ENCODE measurements at places on chromosomes 11 and 22.

DNA sequence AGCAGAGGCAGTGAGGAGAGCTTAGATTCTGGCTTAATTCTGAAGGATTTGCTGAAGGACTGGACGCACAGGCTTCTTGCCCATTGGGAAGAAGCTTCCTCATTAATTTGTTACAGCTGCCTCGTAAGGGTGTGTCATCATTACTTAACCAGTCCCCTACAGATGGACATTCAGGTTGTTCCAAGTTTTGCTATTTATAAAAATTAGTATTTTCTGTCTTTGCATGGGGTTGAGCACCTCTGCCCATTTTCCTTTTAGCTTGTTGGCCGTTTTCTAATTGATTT is 38.1 kb downstream of the CAPN1 start:
- peak; percentile 32 for DNase-seq

GRCh38 chr11:63488789-63489188 is 2.2 kb downstream of the PLAAT5 start:
- DNase-seq, result no peak

DNA sequence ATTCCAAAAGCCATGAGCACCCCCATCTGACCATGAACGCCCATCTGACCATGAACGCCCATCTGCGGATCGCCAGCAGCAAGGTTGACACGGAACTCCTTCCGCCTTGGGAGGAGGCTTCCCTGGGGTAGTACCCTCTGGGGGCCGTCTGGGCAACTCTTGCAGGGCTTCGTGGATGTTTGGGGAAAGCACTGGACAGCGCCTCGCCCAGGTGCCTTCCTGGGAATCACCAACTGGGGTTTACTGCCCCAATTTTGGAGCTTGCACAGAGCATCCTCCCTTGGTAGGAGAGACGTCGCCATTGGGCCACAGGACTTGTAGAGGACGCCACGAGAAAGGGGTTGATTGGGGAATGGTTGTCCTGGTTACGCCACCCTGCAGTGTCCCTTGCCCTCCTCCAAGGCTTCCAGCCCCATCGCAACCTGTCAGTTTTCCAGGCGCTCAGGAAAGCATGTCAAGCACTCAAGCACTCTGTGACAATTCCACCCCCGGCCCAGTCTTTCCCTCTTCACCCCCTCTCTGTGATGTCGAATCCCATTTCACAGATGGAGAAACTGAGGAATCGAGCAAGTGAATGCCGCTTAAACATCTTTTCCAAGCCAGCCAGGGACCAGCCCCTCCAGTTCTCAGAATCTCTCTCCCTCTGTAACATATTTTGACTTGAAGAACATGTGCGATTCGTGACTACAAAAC is 914 bp upstream of the PRDM11 start:
- no peak for DNase-seq

- DNase-seq, result no peak
Observed at GRCh38 chr22:25627271-25627852, 62.9 kb downstream of the GRK3 start.

- no peak for DNase-seq
Observed at GRCh38 chr22:23363683-23364082, 183.4 kb downstream of the BCR start.

DNA sequence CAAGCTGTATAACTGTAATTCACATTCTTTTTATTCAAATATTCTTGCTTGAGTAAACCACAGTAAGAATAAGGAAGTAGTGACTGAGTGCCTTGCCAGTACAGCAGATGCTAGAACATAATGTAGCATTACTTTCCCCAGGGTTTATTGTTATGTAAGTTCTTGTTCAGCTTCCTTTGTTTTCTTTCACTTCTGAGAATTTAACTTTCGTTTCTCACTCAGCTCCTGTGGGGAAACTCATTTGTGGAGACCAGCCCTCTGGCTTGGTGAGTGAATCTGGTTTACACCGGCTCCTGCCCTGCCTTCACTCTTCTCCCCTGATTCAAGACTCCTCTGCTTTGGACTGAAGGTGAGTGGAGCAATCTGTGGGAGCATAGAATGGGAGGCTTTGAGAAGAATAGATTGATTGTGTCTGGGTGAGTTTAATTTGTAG is at the start of gene TRIM22:
Gene TRIM22, plus strand, starts transcription at position 240 of the 433 bp plus-strand sequence. CDS start 6,443 bp downstream, outside the sequence.
- DNase-seq, result peak; percentile 44

DNA sequence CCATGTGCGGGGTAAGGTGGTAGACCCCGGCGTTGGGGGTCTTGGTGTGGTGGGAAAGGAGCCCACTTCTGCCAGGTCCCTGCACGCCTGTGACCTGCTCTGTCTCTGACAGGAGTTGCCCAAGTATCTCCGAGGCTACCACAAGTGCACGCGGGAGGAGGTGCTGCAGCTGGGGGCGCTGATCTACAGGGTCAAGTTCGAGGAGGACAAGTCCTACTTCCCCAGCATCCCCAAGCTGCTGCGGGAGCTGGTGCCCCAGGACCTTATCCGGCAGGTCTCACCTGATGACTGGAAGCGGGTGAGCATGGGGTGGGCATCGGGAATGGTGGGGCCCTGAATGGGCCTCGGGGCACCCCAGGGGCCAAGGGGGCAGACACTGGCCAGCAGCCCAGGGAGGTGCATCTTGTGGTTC is 83.0 kb downstream of the MYO7A start:
- no peak for DNase-seq

DNA sequence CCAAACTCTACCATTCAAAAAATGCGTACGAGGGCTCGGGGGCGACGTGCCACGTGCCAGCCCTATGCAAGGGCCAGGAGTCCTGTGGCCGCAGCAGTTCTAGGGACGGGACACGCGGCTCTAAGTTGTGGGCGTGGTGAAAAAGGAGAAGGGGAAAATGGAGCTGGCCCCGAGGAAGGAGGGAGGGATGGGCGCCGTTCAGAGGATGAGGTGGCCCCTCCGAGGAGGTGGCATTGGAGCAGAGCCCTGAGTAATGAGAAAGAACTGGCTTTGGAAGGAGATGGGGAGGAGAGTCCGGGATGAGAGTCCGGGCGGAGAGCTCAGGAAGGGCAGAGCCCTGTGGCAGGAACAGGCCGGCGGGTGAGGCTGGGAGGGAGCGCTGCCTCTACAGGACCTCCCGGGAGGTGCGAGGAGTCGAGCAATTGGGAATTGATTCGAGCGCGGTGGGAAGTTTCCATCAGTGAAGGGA is 21.0 kb downstream of the OTUB1 start:
- DNase-seq, result no peak

DNA sequence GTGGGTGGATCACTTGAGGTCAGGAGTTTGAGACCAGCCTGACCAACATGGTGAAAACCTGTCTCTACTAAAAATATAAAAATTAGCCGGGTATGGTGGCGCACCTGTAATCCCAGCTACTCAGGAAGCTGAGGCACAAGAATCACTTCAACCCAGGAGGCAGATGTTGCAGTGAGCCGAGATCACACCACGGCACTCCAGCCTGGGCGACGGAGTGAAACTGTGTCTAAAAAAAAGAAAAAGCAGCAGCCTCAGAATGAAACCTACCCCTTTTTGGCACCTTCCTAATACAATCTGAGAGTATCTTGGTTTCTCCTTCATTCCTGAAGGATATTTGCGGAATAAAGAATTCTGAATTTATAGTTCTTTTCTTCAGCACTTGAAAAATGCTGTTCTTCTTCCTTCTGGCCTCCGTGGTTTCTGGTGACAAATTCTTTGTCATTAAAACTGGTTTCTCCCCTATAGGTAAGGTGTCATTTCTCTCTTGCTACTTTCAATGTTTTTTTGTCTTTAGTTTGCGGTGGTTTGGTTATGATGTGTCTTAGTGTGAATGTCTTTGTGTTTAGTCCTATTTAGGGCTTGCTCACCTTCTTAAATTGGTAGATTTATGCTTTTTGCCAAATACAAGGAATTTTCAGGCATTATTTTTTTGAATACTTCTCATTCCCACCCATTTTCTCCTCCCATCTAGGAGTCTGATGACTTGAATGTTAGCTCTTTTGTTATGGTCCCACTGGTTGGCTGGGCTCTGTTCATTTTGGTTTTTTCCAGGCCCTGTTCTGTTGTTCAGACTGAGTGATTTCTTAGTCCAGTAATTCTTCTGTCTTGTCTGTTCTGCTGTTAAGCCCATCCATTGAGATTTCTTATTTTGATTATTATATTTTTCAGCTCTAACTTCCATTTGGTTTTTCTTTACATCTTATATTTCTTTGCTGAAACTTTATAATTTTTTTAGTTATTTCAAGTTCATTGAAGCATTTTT is 15.4 kb downstream of the ASRGL1 start:
- DNase-seq, result no peak

- DNase-seq, result no peak
Observed at GRCh38 chr11:103907136-103907535, 129.3 kb upstream of the DDI1 start.

DNA sequence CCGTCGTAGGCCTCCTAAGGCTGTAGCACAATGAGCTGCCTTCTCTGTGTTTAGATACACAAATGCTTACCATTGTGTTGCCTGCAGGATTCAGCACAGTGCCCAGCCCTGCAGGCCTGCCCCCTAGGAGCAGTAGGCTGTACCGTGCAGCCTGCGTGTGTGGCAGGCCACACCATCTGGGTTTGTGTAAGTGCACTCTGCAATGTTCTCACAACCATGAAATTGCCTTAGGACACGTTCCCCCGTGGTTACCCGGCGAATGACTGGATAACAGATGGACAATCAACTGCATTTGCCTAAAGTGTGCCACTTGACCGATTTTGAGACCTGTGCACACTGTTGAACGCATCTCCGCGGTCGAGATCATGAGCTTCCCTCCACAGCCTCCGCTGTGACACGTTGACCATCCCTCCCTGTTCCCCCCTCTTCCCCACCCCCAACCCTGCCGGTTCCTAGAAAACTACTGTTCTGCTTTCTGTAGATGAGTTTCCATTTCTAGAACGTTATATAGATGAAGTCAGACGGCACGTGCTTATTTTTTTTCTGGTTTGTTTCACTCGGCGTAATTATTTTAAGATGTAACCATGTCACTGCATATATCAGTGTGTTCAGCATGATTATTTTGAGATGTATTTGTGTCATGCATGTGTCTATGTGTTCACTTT is 22.2 kb upstream of the CTSD start:
- no peak for DNase-seq

DNA sequence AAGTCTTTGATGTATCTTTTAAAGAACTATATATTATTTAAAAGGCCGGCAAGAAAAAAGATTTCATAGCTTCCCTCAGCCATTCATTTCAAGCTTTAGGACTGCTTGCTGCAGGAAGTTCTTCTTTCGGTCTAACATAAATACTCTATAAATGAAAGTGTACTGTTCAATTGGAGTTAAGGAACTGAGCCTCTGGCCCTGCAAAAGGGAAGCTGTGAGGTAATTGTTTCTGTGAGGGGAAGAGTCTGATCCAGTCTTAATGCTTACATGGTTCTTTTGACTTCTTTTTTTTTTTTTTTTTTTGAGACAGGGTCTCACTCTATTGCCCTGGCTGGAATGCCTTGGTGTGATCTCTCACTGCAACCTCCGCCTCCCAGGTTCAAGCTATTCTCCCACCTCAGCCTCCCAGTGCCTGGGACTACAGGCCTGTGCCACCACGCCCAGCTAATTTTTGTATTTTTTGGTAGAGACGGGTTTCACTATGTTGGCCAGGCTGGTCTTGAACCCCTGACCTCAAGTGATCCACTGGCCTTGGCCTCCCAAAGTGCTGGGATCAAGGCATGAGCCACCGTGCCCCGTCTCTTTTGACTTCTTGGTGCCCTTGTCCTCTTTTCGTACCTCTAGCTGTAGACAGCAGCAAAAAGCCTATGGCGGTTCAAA is 4.7 kb upstream of the TRIM29 start:
- no peak for DNase-seq

- no peak for DNase-seq
Observed at GRCh38 chr11:113529606-113530005, 54.4 kb upstream of the DRD2 start.

- no peak for DNase-seq
Observed at GRCh38 chr22:42685941-42686653, 34.6 kb downstream of the A4GALT start.

DNA sequence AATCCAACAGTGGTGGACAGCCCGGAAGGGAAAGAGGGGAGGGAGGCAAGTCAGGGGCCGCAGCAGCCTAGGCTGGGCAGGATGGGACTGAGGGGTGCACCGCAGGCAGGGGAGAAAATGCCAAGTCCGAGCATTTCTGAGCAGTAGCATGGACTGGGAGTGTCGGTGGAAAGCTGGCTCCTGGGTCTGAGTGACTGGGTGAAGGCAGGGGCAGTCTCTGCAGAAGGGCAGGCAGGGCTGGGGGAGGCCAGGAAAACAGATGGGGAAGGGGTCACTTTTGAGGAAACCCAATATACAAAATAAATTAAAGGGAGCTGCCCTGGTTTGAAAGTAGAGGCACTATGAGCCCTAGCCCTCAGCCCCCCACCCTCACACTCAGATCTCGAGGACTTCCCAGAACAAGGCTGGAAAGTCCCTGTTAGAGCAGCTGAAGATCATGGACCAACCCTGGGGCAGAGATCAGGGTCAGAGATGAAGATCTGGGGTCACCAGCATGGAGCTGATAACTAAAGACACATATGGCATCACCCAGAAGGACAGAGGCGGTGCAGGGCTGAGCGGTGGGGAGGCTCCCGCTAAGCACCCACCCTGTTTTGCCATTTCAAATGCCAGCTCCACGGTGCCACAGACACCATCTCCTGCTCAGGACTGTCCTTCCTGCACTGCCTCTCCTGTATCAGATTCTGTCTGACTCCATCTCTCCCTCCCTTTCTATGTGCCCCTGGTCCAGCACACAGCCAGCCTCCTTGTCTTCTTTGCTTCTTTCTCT is 32.4 kb upstream of the ETS1 start:
- no peak for DNase-seq

GRCh38 chr22:21451545-21452520 is 15.4 kb upstream of the TMEM191C start:
- DNase-seq, result no peak

DNA sequence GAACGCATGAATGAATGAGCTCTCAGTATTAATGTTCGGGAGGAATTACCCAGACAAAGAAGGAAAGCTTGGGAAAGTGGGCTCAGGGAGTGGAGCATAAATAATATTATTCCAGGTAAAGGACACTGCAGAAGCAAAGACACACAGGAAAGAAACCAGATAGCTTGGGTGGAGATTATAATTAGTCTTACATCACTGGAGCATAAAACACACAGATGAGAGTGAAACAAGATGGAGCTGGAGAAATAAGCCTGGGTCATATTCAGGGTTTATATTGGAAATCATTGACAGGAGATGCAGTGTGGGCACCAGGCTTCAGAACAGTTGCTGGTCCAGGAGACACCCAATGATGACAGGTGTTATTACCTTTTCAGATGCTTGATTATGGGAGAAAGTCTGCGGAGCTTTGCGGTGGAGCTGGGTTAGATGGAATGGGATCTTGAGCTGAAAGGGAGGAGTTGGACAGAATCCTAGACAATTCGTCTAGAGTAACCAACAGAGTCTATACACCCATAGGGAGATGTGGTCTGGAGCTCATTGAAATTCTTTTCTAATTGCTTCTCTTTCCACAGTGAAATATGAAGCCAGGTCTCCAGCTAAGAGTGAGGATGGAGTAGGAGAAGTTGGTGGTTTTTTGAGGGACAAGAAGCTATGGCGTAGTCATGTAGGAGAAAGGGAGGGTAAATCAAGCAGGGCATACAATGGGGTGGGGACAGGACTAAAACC is 227.2 kb downstream of the FAM76B start:
- DNase-seq, result no peak
